Panc1 (cell line): ENCODE measurements at places on chromosomes 7 and 10.

GRCh38 chr7:98797150-98797549, 72.7 kb downstream of the TMEM130 start:
- no peak for DNase-seq

GRCh38 chr10:93718937-93719725, 16.7 kb upstream of the FRA10AC1 start:
- no peak for DNase-seq

- no peak for DNase-seq
Observed at GRCh38 chr7:145986248-145986874, 130.2 kb upstream of the CNTNAP2 start.

DNA sequence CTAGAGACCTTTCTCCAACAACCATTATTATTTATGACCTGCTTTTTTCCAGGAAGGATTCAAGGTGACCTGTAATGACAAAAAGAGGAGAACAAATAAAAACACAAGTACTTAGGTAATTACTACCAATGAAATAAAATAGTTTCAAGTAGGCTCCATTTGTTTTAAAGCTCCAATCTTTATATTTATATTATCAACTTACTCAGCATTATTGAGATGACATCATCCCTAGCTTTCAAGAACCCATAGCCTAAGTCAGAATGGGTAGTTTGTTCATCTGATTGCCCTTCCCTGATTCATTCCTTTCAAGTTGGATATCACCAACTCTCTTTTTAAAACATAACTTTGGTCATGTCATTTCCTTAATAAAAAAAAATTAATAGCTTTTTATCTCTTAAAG, 131.5 kb downstream of the GRM3 start:
- DNase-seq = no peak

DNA sequence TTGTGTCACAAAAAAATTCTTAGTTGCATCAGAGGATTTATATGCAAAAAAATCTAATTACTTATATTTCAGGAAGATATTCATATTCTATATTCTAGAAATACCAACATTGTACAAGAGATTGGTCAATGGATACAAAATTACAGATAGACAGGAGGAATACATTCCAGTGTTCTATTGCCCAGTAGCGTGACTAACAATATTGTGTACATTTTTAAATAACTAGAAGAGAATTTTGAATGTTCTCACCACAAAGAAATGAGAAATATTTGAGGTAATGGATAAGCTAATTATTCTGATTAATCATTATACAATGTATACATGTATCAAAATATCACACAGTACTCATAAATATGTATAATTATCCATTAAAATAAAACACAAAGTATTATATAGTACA, 253.3 kb downstream of the IPMK start:
- DNase-seq = no peak

DNA sequence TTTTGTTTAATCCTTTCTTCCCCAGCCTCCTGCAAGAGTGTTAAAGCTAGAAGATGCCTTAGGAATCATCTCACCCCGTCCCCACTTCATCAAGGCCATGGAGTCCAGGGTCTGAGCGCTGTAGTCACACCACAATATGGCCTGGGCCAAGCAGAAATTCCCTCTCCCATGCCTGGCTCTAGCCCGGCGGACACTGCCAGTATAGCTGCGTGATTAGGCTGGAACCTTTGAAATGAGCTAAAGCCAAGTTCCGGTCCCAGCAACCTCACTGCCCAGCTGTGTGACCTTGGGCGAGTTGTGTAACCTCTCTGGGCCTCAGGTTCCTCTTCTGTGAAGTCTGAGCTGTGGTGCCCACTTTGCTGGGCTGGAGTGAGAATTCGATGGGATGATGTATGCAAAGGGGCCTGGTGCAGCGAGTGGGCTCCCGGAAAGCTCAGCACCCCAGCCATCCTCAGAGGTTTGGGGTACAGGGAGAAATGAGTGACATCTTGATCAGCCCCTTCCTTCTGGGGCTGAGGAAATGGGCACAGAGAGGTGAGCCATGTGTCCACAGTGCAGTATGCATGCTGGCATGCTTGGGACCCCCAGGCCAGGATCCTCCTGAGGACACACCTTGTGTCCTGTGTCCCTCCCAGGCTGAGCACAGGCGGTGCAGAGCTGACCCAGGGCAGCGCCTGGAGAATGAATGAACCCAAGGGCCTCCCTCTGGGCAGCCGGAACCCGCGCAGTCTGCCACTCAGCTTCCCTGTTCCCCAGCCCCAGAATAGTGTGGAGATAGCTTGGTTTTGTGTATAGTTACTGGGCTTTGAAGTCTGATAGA, 118.6 kb downstream of the ZMIZ1 start:
- no peak for DNase-seq

DNA sequence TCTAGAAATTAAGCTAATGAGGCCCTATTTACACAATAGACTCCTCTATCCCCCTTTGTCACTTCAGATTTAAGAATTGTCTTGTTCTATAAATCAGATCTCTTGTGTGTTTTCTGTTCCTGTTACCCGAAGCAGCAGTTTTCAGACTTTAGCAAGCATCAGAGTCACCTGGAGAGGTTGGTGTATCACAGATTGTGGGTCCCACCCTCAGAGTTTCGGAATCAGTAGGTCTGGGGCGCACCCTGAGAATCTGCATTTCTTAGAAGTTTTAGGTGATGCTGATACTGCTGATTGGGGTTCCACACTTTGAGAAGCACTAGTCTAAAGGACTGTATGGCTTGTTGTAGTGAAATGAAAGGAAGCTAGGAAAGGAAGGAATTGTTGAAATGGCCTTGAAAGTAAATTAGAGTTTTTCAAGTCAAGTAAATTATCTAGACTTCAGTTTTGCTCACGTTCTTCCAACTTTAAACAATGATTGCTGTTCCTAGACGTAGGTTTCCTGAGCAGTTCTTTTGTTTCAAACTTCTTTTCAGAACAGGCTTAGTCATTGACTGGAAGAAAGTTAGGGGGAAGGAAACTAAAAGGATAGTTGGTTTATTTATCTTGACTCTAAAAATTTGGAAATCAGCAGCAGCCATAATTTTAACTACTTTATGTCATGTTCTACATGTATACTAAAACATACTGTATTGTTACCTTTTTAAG, 15.7 kb downstream of the BPGM start:
- no peak for DNase-seq
